HS-5 (cell line): ENCODE measurements at places on chromosomes 13 and 19.

DNA sequence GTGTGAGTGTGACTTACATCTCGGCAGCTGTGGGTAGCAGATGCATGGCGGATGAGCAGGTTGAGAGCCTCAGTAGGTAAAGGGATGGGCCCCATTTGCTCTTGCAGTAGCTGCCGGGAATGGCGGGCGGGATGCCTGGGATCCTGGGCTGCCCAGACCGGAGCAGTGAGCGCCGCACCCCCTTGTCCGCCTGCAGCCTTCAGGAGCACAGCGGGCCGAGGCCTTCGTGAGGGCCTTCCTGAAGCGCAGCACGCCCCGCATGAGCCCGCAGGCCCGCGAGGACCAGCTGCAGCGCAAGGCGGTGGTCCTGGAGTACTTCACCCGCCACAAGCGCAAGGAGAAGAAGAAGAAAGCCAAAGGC, 4.1 kb downstream of the POP4 start:
- no peak for DNase-seq

DNA sequence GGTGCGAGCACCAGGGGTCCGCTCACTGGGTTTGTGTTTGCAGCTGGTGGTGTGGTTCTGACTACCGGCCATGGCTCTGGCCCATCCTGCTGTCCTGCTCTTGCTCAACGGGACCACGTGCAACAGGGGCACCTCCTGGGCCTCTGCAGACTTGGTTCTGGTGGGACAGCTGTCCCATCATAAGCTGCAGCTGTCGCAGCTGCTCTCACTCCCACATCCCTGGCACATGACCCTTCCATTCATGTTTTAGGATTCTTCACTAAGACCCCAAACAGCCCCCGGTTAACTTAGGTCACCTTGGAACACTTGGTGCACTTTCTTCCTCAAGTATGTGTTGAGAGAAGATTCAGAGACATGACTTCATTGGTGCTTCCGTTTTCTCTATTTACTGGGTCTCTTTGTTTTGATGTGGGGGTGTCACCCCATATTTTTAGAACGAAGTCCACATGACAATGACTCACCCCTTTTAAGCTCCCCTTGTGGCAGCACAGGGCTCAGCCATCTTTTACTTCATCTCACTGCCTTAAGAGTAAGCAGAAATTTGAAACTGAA, 68.4 kb upstream of the ARHGEF7 start:
- DNase-seq, result no peak

- DNase-seq, result no peak
These were observed 3.9 kb upstream of the ZNF135 start for GRCh38 chr19:58054901-58055874.

- DNase-seq, result no peak
These were observed 21.9 kb downstream of the GRIN2D start for GRCh38 chr19:48415395-48415794.

DNA sequence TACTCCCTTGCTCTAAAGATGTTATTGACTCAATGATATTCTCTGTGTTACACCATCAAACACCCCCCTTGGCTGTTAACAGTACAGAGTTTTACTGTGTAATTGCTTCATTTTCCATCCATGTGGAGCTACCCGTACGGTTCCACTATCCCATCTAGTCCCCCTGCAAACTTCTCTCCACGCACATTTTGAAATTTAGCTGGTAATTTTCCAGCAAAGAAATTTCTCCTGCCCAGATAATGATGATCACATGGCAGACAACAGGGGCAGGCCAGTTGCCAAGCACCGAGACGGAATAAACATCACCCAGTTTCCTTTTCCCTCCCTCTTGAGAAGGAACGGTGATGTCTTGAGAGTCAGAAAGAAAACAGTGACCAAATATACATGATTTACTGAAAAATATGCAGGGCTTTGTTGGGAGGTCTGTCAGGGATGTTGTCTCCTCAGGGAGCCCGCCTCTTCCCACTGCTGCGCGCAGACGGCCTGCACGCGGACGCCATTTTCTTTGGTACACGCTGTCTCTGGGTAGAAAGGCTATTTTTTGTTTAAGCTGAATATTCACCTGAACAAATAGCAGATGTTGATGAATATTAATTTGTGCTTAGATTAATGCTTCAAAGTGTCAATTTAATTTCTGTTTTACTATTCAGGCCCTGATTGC, 109.9 kb downstream of the OLFM4 start:
- no peak for DNase-seq

- DNase-seq, result no peak
These were observed 2.0 kb upstream of the MEDAG start for GRCh38 chr13:30904043-30904442.

DNA sequence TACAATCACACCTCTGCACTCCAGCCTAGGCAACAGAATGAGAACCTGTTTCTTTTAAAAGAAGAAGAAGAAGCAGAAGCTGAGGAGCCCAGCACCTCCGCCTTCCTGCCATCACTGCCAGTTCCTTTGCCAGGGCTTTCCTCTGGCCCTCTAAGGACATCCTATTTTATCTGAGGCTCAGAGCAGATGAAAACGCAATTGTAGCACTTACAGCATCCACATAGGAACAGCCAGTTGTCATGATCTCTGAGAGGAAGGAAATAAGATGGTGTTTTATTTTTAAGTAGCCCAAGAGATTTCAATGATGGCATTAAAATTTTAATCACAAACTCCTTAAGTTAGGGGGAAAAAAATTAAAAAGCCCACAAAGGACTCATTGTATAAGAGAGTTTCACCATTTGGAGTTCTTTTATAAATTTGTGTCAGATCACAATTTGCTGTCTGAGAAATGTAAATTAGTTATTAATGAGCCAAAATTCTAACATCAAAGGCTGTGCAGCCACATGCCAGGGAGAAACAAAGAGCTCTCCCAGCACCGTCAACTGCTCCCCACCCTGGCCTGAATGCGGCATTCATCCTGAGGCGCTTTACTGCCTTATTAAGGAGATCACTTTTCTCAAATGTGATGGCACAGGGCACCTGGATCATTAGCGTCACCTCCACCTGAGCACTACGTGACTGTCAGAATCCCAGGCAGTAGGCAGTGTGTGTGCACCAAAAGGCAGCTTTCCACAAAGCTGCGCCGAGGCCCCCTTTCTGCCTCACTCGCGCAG, 393.0 kb downstream of the FOXO1 start:
- no peak for DNase-seq

GRCh38 chr13:102726430-102726829, 31.6 kb upstream of the METTL21C start:
- DNase-seq, result no peak

GRCh38 chr19:39308531-39309304, 11.9 kb downstream of the LRFN1 start:
- no peak for DNase-seq

DNA sequence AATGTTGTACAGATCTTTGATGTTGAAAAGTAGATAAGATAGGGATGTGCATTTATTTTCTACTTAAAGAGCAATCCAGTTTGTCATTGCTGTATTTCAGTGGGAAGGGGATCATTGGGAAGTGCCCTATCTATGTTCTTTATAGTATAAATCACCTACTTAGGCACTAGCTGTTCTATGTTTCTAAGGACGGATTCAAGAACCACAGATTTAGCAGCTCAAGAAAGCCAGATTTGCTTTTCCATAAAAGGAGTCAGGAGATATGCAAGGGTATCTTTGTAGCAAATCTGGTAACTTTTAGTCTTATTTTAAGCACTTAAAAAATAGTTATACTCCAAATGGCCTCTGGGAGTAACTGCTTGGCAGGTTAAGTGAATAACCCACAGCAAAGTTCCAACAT, 23.7 kb downstream of the DCLK1 start:
- DNase-seq, result no peak
